ENCODE measurements at places on chromosomes 4 and X.

DNA sequence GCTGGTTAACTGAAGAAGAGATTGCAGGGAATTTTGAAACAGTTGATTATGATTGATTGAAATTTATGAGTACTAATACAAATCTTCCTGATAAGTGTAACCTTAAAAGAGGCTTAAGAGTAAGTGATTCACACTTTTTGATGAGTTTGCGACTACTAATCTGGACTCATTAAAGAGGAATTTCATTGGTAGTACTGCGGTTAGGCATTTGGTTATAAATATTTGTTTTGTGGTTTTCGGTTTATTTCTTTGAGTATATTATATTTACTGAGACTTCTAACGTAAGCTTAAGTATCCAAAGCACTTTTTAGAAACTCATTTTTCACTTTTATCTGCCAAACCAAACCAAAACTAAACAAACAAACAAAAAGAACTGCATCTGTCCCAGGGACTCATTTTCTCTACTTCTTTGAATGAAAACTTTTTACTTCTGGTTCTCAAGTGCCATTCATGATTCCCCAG lies 20.7 kb downstream of the SLIT2 start:
- peak; percentile 56 for DNase-seq

GRCh38 chr4:145097331-145097820 lies 620 bp downstream of the ANAPC10 start:
- peak; percentile 5 for DNase-seq

GRCh38 chr4:87209182-87209581 lies 11.2 kb downstream of the KLHL8 start:
- DNase-seq = no peak

DNA sequence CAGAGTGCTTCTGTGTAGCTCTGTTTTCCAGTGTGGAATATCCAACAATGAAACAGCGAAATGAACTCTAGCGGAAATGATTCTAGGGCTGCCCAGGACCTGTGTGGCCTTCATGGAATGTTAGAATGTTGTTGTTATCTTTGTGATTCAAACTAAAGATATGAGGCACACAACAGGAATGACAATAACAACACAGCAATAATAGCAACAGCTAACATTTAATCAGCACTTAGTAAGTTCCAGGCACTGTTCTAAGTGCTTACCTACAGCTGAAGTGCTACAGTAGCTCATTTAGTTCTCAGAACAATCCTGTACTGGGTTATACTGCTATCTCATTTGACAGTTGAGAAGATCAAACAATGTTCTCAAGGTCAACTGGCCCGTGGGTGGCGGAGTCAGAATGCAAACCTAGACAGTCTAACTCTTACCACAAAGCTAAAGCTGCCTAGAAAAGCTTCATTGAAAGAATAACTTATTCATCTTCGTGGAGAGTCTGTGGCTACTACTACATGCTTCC lies 63.7 kb downstream of the MAML3 start:
- DNase-seq = no peak

GRCh38 chrX:125205133-125205917 lies 114.3 kb upstream of the TEX13C start:
- DNase-seq = peak; percentile 14

DNA sequence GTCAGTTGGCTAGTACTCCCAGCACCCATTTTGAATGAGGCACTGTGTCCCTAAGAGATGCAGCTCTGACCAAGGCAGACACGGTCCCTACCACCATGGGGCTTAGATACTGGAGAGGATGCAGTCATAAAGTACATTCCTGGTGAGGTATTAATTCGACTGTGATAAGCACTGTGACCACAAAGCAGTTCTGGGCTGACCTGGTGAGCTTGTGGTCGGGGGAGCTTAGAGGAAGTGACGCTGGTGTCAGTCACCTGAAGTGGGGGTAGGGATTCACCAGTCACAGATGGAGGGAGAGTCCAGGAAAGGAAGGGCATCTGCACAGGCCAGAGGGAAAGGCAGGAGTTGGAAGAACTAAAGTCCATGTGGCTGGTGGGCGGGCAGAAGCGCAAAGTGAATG lies 15.8 kb upstream of the CLTRN start:
- no peak for DNase-seq

GRCh38 chr4:36208893-36209473 lies 35.3 kb downstream of the ARAP2 start:
- no peak for DNase-seq

- no peak for DNase-seq
Observed at GRCh38 chr4:30973993-30974392, 253.8 kb downstream of the PCDH7 start.

DNA sequence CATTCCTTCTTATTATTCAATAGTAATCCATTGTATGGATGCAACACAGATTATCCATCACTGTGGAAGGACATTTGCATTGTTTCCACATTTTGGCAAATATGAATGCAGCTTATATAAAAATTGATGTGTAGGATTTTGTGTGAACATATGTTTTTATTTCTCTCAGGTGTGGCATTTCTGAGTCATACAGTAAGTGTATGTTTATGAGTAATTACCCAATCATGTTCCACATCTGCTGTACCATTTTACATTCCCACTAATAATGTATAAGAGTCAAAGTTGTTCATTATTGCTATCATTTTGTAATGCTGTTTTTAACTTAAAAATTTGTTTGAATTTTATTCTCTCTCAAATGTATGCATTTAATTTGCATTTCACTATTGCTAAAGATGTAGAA lies 25.5 kb downstream of the MAGEA4 start:
- DNase-seq = no peak

GRCh38 chr4:122341886-122342285 lies 36.9 kb upstream of the ADAD1 start:
- peak; percentile 64 for DNase-seq

- DNase-seq = no peak
Observed at GRCh38 chrX:102580891-102581290, 18.4 kb upstream of the ARMCX5 start.

- DNase-seq = peak; percentile 6
Observed at GRCh38 chrX:136953867-136954787, 73.6 kb upstream of the RBMX start.

DNA sequence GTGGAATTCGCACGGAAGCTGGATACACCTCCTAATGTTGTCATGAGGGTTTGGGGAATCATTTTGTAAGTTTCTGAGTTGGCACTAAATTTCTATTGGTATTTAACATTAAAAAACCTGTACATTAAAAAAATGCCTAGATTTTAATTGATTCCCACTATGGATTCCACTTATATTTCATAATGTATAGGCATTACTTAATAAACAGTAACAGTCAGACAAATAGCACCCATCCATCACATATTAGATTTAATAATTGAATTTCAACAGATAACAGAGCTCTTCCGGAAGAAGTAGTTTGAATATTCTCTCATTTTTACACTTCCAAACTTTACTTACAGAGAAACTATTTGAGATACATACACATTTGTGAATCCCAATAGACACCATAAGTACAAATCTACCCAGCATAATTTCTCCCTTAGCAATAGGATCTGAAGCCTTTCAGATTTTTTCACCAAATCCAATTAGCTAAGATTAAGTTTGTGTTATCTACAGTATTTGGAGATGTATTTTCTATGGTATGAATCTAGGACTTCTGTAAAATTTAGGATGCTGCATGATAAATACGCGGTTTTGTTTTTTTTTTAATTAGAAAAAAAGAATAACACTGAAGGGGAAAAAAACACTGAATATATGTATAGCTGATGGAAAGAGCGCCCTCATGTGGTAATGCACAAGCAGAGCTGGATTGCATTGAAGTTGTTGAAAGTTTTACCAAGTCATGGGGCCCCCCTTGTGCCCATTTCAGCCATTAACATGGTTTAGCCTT lies 12.2 kb upstream of the ODAM start:
- no peak for DNase-seq

DNA sequence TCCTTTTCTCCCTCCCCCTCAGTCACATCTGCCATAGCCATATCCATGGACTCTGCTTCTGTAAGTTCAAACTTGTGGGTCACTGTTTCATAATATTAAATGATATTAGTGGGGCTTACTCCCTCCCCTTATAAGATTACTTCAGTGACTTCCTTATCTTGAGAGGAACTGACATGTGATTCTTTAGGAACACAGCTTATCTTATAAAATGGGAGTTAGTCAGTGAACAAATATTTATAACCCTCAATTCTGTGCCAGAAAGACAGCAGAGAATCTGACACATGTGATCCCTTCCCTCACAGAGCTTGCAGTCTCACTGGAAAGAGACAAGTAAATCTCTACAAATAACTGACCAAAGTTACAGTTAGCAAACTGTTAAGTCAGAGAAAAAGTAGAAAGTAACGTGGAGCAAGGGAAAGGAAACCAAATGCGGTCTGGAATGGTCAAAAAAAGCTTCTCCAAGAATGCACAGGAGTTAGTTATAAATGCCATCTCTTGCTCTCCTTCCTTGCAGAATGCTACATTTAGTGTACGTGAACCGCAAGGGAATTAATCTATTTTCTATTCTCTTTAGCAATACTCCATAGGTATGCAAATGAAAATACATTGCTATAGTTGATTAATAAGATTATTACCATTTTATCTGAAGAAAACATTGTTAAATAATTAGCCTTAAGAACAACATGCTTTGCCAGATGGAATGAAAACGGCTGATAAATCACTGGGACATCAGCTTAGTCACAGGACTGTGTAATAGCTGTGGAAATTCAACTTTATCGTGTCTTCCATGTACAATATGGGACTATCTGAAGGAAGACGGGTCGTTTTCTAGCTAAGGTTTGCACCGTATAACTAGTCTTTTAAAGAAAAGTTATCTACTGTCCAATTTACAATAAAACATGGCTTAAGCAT lies 29.0 kb downstream of the SGMS2 start:
- no peak for DNase-seq

- no peak for DNase-seq
Observed at GRCh38 chrX:72060196-72060920, 71.4 kb downstream of the RTL5 start.

DNA sequence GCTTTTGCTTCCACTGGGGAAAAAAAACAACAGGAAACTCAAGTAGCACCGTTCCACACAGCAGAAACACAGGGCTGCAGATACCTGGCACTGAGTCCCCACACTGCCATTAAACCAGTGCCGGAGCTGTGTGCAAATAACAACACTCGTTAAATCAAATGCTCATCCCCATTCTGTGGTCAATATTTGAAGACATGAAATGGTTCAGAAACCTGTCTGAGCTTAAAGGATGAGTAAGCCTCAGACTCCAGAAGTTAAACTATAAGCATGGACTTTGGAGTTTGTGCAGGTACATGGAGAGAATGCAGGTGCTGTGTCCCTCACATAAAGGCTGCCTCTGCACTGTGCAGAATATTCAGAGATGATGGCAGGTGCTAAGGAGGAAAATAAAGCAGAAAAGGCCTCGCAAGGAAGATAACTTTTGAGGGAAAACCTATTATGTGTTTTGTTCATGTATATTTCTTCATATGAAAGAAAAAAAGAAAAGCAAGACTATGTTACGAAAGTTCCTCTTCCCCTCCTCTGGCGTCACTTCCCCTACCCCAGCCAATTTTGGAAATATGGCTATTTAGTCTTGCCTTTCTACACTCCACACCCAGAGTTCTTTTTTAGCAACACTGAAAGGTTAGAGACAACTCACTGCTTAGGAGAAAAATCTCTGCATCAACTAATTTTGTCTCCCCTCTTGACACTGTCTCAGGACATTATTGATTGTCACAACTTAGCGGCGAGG lies 4.6 kb downstream of the MPP1 start:
- DNase-seq = no peak

All from epithelial cell of prostate (primary cell).